ENCODE measurements at places on chromosomes 6 and 20.

DNA sequence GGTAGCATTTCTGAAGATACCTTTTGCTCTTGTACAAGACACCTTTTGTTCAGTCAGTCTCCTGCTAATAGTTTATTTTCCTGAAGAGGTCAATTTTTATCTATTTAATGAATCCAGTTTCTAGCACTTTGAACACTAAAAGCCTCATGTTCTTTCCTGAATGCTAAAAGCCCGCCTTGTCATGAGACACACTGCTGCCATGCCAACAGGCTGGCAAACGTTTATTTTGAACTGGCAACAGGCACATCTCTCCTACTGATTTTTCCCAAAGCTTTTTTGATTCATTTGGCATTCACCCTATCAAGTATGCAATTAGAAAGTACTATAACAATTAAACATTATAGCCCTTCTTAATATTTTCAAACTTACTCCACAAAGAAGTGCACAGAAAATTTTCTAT, 421.2 kb upstream of the EYS start:
- no peak for DNase-seq

- no peak for DNase-seq
Measured at GRCh38 chr6:126625019-126625418, 285.1 kb downstream of the CENPW start.

GRCh38 chr20:3786126-3786484, 435 bp downstream of the CENPB start:
- DNase-seq, result peak; percentile 51

GRCh38 chr6:142833054-142833453, 111.9 kb downstream of the HIVEP2 start:
- DNase-seq, result no peak

GRCh38 chr6:106517706-106518105, 111.6 kb downstream of the RTN4IP1 start:
- no peak for DNase-seq

GRCh38 chr6:91276315-91276714, 689.4 kb upstream of the MAP3K7 start:
- DNase-seq, result peak; percentile 21

DNA sequence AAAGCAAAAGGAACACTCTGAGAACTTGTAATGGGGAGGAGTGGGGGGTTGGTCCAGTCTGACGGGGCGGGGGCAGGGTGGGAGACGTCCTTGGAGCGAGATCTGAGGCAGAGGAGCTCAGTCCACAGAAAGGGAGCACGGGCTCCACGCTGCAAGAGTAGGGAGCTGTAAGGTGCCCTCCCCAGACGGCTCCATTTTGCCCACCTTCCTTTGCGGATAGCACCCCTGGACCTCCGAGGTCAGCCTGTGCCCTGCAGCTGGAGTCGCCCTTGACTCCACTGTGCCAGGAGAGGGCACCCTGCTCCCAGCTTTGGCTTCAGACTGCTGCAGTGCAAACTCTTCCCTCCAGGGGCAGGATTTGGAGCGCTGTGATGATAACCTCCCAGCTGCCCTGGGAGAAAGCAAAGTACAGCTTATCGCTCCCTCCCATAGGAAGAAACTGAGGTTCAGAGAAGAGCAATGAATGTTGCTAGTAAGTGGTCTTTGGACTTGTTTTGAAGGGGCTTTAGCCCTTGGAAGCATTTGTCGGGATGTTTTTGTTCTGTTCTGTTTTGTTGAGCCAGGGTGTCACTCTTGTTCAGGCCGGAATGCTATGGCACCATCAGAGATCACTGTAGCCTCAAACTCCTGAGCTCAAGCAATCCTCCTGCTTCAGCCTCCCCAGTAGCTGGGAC, 9.5 kb upstream of the AHCY start:
- peak; percentile 95 for DNase-seq

DNA sequence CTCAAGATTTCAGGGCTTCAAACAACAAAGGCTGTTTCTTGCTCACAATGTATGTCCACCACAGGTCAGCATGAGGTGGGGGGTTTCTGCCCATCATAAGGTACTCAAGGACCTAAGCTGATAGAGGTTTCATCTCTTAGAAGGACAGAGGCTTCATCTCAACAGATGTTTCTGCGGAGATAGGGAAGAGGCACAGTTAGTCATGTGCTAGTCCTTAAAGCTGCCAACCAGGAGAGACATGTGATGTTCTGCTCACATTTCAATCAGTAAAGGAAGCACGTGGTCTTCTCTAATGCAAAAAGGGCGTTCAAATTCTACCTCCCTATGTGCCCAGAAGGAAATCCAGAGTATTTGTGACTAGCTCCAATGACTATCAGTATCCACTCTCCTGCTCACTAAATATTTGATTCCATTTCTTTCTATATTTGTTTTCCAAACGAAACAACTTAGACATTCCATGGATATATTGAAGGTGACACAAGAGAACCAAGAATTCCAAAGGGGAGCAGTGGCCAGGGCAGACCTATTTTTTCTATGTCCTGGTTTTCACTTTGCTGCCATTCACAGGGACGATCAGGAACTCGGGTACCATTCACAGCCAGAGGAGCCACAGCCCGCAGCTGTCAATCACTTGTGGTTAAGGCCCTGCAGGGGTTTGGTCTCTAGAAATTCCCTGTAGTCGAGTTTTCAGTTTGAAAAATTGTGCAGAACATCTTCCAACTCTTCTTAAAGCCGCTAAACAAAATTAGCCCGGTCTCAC, 173.2 kb upstream of the FOXA2 start:
- no peak for DNase-seq

DNA sequence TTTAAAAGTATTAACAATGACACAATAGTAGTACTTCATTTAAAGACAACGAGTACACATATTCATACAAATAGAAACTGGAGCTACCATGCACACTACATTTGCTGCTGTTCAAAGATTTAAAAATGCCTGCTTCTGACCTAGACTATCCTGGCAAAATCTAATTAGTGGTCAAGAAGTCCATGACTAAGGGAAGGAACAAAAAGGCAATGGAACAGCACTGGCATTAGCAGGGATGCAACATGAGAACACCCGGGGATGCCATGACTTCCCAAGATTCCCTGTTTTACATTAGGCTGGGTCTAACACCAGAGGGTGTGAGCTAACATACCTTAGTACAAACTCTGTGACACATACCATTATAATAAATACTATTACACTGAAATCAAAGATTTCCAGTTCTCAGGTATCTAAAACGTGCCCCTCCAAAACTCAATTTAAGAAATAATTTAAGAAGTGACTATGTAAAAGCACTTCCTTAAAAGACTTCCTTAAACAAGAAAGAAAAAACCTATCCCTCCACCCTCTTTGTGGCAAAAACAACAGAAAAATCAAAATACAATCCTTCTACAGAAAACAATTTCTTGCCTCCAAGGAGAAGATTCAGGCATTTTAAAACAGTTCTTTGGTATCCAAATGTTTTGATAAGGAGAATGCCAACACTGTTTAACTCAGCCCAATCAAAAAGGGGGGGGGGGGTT, 25.5 kb downstream of the CHD6 start:
- no peak for DNase-seq

DNA sequence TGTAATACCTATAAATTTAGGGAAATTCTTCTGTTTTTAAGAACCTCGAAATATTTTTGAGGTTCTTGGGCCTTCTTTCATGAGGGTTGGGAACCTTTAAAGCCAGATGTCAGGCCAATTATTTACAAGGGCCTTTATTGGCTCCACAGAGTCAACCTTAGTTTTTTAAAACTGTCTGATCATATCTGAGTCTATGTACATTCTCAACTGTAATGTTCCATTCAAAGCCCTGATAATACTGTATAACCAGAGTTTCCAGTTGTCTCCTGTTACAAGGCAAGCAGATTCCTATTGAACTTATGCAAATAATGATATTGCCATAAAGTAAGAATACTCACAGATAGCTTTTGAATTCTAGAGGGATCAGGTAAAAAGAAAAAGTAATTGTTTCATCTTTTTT, 545.5 kb downstream of the EPM2A start:
- DNase-seq, result no peak

DNA sequence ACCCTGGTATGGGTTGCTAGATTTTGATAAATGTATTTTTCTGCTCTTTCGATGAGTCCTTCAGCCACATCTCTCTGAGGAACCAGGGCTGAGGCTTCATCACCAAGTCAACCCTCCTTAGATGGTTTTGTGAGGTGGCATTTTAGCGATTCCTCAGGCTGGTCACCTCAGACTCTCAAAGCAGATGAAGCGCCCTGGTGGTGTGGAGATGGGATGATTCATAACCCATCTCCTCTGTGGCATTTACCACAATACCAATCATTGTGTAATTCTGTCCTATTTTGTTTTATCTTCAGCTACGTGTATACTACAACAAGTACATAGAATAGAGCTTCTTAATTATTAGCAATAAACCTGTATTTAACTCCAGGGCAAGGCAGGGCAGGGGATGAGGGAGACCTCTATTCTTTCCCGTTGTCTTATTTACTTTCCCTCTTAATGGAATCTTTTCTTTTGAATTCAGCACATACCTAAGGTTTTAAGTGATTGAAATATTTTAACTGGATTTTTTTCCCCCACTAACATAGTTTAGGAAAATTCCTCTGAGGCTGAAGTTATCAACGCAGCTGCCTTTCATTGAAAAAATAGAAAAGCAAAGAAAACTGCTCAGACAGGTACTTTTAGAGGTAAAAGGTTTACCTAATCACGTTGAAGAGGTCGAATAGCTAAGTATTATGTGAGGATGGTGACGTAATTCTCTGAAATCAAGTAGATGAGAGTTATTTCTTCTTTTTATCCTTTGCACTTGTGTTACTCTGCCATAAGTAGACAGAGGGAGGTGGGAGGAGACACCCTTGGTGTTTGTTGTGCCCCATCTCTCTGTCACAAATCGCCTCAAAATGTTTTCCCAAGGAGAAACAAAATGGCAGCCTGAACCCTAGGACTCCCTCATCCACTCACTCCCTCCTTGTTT, 57.4 kb upstream of the EDN3 start:
- DNase-seq, result no peak

GRCh38 chr20:43202100-43202499, 12.4 kb upstream of the PTPRT start:
- DNase-seq, result no peak

DNA sequence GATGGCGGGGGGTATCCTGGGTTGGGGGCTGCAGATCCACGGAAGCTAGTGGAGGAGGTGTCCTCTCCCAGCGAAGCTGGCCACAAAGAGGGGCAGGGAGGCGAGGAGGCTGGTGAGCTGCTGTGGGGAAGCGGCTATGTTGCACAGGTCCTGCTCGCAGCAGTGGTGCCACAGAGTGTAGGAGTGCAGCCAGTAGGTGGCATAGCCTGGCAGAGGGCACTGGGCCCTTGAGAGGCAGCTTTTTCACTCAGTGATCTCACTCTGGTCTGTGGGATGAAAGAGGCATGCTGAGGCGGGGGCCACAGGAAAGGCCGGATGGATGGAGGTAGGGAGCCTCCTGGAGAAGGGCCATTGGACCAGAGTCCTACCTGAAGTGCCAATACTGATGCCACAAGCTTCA, 2.9 kb upstream of the LY6G6D start:
- DNase-seq, result no peak

GRCh38 chr6:161101517-161101916, 109.9 kb downstream of the MAP3K4 start:
- DNase-seq, result peak; percentile 38

GRCh38 chr6:124986164-124986563, 23.9 kb downstream of the RNF217 start:
- DNase-seq, result no peak

DNA sequence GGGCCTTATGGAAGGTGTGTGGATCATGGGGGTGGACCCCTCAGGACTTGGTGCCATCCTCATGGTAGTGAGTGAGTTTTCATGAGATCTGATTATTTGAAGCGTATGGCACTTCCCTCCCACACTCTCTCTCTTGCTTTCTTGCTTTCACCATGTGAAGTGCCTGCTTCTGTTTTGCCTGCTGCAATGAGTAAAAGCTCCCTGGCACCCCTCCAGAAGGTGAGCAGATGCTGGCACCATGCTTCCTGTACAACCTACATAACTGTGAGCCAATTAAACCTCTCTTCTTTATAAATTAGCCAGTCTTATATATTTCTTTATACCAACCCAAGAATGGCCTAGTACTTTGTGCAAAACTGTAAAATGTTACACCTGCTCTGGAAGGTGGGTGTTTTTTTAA, 396.8 kb upstream of the HS3ST5 start:
- peak; percentile 68 for DNase-seq

- DNase-seq, result no peak
Measured at GRCh38 chr20:19260412-19261090, 48.1 kb downstream of the SLC24A3 start.

GRCh38 chr6:100171533-100172321, 177.7 kb upstream of the MCHR2 start:
- no peak for DNase-seq

DNA sequence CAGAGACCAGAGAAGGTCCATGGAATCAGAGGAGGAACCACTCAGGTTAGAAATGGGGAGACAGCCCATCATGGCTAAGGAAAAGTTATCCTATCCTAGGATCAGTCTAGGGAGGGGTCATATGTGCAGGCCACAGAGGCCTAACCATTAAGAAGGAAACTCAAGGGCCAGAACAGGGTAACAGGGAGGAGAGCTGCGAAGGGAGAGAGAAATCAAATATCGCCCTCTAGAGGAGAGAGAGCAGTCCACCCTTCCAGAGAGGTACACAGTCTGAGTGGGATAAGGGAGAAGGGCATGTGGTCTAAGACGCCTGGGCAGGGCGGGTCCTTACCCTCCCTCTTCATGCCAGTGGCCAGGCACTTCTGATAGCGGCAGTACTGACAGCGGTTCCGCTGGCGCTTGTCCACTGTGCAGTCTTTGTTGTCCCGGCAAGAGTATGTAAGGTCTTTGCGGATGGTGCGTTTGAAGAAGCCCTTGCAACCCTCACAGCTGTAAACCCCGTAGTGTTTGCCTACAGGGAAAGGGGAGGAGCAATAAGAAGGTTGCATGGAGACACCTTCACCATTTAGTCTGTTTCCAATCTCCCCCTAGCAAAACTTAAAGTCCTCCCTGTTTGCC, 2.9 kb downstream of the RXRB start:
- DNase-seq, result peak; percentile 55

- no peak for DNase-seq
Measured at GRCh38 chr6:113893866-113894265, 36.7 kb downstream of the MARCKS start.

- no peak for DNase-seq
Measured at GRCh38 chr20:39105551-39105950, 143.4 kb downstream of the DHX35 start.

DNA sequence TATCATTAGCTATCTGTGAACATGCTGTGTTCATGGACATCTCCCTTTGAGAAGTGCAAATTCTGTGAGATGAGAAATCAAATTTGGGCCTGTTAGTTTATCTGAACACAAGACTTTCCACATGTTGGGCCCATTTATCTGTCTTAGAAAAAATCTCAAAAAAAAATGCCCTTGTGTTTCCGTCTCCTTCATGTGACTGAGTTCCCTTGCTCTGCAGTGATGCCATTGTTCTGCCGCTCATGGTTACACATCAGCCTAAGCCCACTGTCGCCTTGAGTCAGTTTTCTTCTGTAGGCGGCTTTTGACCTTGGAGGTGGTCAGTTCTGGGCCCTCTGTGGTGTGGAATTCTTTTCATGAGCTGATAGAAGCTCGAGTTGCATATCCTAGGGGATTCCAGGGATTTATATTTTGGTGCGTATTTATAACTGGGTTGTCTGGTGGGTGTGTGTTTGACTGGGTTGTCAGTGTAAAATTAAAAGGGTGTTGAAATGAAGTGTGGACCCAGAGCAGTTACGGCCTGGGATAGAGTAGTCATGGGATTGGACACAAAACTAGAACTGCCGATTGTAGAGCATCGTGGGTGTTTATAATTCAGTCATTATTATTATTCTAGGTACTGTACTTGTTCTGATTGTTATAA, 156.7 kb downstream of the JARID2 start:
- no peak for DNase-seq
